Activated CD4-positive, alpha-beta T cell treated with anti-CD3 and anti-CD28 coated beads, Interleukin-2, amount 10 ng/mL, durations not matched to agents 24 days and 14 days (primary cell): ENCODE measurements at places on chromosomes 7 and 10.

DNA sequence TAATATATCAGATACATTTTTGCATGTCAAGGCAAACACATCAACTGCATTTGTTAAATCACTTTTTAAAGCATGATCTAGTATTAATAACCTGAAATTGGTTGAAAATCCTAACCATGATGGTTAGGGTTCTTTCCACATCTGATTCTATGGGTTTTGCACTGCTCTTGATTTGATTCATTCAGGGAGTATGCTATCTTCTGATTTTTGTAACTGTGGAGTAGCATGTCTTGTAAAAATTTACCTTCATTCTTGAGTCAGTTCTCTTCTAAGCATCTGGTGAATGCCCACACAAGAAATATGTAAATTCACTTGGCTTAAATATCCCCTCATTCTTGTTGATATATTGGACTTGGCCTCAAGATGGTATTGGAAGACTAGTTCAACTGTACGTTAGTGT lies 178.7 kb downstream of the KLF6 start:
- no peak for DNase-seq

DNA sequence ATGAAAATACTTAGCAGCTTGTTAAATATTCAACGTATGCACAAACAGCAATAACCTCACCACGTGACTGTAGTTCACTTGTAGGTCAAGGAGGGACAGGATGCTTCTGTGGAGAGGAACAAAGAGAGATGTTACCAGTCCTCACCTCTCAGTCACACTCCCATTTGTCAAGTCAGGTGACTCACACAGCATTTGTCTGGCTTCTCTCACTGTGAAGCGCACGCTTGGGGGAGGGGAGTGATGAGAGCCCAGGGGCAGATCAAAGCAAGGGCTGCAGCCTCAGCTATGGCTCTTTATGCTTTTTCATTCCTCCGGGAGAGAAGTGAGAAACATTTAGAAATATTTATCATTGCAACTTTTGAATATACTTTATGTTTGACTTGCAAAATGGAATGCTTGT lies 2.9 kb upstream of the RBM20 start:
- DNase-seq: peak; percentile 67

DNA sequence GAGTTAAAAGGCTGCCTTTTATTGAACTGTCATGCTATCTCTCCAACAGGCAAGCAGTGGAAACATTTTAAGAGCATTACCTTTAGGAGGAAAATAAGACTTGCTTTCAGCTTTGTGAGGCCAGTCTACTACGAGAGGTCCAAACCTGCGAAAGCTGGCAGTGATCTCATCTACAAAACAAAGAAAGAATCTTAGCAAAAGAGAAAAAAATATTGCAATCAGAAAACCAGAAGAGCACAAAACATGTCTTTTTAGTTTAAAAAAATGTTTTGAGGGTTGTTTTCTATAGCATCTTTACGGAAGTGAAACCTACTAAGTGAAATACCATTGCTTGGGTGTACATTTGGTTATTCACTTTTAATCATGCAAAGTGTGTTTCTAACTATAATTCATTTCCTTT lies 147.9 kb downstream of the CPEB3 start:
- DNase-seq: no peak

GRCh38 chr10:11024596-11024995 lies 6.9 kb downstream of the CELF2 start:
- no peak for DNase-seq

DNA sequence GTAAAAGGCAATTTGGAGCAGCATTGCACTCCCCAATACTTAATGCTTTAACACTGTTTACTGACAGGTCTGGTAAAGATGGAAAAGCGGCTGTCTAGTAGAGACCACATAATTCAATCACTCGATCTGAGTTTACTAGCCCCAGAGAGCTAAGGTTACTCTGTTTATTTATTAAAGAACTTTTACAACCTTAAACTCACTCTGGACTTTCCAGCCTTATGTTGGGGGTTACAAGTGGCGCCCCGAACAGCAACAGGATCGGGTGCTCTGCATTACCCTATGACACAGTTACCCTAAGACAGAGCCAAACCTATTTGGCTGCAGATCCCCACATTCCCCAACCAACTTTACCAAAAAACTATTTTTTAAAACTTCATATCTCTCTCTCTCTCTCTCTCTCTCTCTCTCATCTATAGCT lies 43.9 kb downstream of the MRPS24 start:
- DNase-seq: no peak

DNA sequence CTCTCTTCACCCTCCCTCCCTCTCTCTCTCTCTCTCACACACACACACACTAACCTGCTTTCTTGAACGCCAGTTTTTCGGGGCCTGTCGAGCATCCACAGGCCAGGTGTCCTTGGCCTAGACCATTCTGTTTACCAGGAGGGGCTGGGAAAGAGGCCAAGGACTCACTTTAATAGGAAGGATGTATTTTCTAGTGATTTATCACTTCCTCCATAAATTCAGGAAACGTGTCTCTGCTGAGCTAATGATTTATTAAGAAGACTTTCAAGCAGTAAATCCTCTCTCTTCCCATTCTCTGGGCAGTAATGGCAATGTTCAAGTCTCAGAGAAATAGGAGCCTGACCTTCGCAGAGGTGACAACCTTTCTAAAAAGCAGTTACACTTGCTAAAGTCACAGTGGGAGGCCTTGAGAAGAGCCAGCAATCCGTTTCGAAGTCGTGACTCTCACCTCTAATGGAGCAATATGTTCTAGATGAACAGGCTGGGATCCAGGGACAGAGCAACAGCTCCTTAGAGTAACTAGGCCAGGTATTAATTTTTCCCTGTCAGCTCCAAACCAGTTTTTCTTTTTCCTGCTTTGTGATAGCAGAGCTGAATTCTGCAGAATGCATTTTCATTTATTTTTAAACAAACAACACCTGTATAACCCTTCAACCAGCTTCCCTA lies 1357.5 kb upstream of the SORCS1 start:
- no peak for DNase-seq

DNA sequence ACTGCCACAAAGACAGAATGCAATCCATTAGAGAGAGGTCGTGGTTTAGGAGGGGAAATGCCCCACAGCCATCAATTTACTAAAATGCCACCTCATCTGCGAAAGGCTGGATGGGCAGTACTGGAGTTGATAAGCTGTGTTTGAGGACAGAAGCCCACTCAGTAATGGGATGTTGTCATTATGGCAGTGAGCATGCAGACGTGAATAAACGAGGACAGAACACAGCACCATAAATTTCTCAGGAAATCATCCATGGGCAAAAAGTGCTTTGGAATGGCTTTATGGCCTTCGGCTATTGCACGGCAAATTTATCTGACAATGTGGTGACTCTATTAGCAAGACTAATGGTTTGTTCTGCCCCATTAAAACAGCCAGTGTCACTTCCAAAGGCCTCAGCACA lies 15.9 kb upstream of the C10orf53 start:
- DNase-seq: no peak

GRCh38 chr7:39693812-39694211 lies 70.4 kb downstream of the RALA start:
- DNase-seq: no peak

DNA sequence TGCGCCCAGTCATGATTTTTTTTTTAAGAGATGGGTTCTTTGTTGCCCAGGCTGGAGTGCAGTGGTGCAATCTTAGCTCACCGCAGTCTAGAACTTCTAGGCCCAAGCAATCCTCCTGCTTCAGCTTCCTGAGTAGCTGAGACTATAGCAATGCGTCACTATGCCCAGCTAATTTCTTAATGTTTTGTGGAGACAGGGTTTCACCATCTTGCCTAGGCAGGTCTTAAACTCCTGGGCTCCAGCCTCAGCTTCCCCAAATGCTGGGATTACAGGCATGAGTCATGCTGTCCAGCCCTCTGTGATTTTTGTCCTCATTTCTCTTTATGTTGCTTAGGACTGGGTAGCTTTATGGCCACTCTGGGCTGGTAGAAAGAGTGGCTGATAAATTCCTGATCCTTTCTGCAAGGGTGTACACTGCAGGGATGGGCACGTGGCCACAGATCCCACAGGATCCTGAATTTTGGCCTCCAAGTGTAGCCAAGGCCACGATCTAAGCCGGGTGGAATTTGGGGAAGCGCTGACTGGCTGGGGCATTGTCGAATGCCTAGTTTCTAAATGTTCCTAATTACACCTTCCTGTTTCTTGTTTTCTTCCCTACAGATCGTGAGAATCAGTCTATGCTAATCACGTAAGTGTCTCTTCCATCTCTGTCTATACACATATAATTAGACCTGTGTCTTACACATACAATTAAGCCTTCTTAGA lies 24.1 kb upstream of the MYH16 start:
- no peak for DNase-seq

GRCh38 chr7:20260223-20260622 lies 43.0 kb upstream of the MACC1 start:
- no peak for DNase-seq

DNA sequence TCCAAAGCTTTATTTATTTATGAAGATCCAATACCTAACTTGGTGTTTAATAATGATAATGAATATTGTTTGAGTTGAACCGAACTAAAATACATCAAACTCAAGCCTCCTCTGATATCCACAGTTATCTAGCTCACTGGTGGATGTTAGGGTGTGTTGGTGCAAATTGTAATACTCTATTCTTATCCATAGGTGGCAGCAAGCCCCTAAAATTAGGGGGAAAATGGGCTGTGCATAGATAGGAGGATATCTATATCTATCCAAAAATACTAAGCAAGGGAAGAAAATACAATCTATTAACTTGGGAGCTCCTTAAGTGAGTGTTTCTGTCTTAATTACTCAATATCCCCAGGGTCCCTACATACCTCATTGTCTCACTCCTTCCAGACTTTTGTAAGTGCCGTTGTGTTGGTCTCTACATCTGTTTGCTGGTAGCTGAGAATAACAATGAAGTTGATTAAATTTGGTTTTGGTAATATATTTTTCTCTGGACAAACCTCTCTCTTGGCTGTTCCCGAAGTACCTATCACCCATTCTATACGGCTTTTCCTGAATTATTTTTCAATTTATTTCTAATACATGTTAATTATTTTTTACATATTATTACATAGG lies 55.0 kb upstream of the VWDE start:
- peak; percentile 73 for DNase-seq

DNA sequence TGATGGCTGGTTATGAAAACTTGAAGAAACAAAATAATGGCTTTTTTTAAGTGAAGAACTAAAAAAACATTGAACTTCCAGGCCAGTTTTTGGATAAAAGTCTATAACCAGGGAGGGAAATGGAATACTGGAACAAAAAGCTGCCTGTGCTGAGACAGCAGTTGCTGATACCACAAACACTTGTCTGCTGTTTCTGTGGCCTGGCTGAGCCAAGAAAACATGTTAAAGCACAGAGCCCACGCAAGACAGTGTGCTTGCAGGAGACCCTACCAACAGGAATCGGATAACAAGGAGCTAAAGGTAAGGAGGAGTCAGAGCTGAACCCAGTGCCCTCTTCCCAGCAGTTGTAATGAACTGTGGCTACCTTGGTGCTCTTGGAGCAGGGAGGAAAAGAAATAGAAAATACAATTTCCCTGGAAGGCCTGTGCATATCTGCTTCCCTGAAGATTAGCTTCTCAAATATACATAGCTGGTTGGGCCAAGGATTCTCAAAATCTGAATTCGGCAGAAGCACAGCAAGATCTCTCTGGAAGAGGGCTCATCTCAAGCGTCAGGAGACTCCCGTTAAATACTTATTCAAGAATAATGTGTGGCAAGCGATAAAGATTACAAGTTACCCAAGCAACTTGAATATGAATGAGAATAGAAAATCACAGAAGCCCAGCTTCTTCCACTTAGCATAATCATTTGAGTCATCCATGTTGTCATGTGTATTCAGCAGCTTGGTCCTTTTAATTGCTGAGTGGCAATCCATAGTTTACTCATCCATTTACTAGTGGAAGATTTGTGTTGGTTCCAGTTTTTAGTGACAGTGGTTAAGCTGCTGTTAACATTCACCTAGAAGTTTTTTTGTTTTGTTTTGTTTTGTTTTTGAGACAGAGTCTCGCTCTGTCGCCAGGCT lies 87.6 kb downstream of the NOD1 start:
- no peak for DNase-seq

- DNase-seq: no peak
Measured at GRCh38 chr7:37546677-37547076, 98.0 kb upstream of the ELMO1 start.

- peak; percentile 70 for DNase-seq
Measured at GRCh38 chr10:121900443-121901174, 27.2 kb downstream of the ATE1 start.

GRCh38 chr10:22640359-22640758 lies 74.0 kb downstream of the PIP4K2A start:
- no peak for DNase-seq
